ENCODE measurements at places on chromosomes 7 and 10. TPM values are rescaled to one million over a fixed set of nuclear protein-coding genes. Genes with fewer than 3 reads are reported as not detected.

Gene C10orf67
- total RNA-seq = 0.25 TPM

Gene EN2
- total RNA-seq = not detected

- DNase-seq = no peak
- H3K4me3 ChIP-seq = no peak overlapping the region
- H3K27me3 ChIP-seq = no peaks in the 10 kb centered on the region
- H3K4me1 ChIP-seq = no peaks in the 10 kb centered on the region
- no peak overlapping the region for H3K27ac ChIP-seq
Observed at GRCh38 chr7:148031019-148031418, 559.5 kb upstream of the C7orf33 start.

DNA sequence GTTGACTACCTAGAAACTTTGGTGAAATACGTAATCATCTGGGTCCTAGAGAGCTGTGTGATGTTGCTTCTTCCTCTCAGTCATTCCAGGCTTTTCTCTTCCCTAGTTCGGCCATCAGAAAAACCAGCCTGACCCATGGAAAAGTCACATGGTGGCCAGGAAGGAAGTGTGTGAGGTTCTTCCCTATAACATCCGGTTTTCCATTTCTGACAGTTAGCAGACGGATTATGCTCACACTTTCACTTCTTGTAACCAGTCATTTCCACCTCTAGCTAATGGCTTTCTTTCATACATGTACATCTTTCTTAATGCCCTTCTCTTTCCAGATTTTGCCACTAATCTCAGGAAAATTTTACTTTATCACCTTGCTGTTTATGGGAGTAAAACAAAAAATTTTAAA is 110.0 kb upstream of the GLCCI1 start:
- no peak overlapping the region for H3K27ac ChIP-seq
- H3K36me3 ChIP-seq = peaks cover 19% of the 10 kb centered on the region
- H3K4me1 ChIP-seq = peaks cover 12% of the 10 kb centered on the region
- DNase-seq = no peak
- no peak overlapping the region for H3K4me3 ChIP-seq

DNA sequence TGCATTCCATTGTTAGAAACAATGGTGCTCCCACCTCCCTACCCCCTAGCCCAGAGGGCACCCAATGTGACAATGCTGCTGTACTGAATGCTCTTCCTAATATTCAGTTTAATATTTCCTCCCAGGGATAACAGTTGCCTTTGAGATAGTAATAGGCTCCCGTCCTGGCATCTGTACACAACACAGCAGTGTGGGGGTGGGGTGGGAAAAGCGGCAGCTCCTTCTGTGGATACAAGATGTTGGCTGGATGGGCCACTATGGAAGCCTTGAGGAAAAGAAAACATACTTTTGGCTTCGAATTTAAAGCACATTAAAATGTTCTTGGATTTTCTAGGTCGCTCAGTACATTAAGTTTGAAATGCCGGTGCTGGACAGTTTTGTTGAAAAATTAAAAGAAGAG is 9.2 kb upstream of the ZNF22 start:
- no peak for DNase-seq
- peaks cover 19% of the 10 kb centered on the region for H3K4me1 ChIP-seq
- no peaks in the 10 kb centered on the region for H3K36me3 ChIP-seq

Measured in activated CD8-positive, alpha-beta T cell treated with anti-CD3 and anti-CD28 coated beads for 36 hours (primary cell).